NT2/D1 (cell line): ENCODE measurements at places on chromosomes 1 and 21.
A peak's percentile ranks its signal among the peaks of the same experiment; 100 is the strongest.

DNA sequence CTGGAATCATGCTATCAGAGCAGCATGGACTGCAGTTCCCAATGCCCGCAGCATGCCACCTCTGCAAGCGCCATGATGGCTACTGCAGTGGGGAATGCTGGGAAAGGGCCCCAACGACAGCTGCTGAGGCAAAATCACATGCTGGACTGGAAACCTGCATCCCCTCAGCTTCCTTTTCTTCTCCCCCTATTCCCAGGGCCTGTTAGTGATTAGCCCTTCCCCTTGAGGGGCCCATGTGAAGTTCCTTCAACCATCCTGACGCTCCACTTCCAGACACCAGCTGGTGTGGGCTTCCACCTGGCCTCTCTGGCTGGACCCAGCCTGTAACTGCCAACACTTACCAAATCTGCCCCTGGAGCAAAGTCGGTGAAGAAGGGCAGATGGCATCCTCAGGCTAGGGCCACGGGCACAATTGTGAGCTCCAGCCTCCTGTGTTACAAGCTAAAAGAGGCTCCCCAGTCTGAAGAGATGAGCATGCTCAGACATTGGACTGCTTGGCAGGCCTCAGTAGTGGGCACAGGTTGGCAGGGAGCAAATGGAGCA is 22.1 kb upstream of the SDC3 start:
- DNase-seq = no peak

DNA sequence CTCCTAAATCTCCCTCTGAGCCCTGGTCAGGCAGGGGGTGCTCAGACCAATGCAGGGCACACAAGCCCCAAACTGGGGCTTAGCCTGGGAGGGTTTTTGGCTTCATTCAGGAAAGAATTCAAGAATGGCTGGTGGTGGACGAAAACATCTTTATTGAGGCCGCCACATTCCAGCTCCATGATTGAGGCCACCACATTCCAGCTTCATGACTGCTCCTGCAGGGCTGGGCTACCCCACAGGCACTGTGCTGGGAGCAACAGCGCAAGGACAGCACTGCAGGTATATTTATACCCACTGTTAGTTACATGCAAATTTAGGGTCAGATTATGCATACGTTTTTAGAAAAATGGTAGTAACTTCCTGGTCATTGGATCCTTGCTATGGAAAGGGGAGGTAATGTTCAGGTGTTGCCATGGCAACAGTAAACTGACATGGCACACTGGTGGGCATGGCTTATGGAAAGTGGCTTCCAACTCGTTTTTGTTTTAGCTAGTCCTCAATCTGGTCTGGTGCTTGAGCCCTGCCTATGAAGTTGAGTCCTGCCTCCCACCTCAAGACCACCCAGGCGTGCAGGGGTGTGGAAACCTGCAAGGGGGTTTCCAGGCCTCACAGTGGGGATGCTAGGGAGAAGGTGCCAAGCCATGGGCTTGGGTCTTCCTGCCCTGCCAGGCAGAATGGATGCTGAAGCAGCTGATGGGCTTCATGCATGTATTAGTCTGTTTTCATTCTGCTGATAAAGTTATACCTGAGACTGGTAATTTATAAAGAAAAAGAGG is 348.7 kb upstream of the AJAP1 start:
- no peak for DNase-seq

DNA sequence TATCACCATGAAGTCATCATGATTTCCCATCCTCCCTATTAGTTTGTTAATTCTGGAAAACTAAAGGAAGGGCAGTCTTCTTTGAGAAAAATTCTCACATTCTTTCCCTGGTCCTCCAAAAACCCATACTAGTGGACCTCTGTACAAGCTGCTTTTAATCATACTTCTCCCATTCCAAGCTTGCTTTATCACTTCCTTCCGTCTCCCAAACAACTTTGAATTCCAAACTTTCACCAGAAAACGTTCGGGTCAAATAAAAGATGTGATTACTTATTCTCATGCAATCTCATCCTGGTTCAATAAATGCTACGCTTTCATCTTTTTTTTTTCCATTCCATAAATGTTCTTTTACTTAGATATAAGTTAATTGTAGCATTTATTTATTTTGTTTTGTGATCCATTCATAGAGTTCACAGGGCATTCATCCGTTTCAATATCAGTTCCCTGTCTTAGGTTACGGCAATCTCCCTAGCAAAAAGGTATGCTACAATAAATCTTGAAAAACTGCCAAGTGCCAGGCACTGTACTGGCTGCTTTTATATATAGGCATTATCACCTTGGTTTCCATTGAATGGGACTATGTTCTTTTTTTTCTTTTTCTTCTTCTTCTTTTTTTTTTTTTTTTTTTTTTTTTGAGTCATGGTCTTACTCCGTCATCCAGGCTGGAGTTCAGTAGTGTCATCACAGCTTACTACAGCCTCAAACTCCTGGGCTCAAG is 100.2 kb upstream of the GREM2 start:
- DNase-seq = no peak

- DNase-seq = no peak
Observed at GRCh38 chr1:186655876-186656275, 24.3 kb downstream of the PTGS2 start.

GRCh38 chr1:20921285-20921684 is 134.2 kb upstream of the HP1BP3 start:
- no peak for DNase-seq

DNA sequence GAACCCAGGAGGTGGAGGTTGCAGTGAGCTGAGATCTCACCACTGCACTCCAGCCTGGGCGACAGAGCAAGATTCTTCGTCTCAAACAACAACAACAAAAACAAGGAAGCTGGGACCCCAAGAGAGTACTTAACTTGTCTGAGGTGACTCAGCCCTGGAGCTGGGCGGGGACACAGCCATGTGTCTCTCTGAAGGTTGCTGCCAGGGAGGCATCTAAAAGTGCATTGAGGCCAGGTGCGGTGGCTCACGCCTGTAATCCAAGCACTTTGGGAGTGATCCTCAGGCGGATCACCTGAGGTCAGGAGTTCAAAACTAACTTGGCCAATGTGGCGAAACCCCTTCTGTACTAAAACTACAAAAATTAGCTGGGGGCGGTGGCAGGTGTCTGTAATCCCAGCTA is 7.7 kb downstream of the IFI6 start:
- DNase-seq = no peak

- no peak for DNase-seq
Observed at GRCh38 chr1:151222130-151222529, 23.8 kb downstream of the PIP5K1A start.

DNA sequence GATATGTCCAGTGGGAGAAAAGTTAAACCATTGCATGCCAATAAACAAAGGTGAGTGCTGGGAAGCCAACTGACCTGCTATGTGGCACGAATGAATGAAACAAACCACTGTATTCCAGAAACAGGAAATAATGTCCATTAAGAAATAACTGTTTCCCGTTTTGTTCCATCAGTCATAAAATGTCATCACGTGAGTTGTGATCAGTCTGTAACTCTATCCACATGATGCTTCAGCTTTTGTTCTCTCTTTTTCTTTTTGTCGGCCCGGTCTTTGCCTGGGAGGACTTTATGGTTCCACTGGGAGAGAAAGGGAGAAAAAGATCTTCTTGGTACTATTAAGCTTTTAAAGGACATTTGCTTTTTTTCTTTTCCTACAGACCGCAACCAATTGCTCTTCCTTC is 179.9 kb downstream of the TGFB2 start:
- no peak for DNase-seq

DNA sequence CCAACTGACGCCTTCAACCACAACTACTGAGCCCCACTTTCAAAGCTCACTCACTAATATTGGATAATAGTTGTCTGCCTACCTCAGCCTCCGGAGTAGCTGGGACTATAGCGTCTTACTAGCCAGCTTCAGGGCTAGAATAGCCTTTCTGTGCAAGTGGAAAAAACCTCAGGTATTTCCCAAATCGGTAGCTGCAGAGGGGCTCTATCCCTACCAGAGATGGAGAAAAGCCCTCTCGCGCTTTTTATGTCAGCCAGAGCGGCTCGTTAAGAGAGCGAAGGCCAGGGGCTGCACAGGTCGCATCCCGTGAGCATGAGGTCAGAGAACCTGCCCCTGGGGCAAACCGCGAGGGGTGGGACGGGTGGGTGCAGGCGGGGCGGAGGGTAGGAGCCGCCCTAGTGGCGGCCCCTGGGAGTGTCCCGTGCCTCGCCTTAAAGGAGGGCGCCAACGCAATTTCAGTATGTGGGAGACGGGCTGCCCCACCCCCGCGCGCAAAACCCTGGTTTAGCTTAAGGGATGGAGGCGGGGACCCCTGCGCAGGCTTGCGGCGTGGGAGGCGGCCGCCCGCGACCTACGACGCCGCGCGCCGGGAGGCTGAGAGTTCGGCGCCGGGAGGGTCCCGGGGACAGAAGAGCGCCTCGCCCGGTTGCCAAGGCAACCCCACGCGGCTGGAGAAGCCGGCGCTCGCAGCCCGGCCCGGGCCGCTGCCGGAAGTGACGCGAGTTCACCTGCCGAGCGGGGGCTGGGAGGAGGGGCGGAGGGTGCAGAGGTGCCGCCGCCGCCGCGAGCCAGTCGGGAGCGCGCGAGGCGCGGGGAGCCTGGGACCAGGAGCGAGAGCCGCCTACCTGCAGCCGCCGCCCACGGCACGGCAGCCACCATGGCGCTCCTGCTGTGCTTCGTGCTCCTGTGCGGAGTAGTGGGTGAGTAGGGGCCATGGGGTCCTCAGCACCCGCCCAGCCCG is at the start of gene CXADR:
Gene CXADR (plus strand): TSS at position 791 of the 961 bp plus-strand sequence. CDS start 87 bp downstream, at position 878.
- peak; percentile 88 for DNase-seq

DNA sequence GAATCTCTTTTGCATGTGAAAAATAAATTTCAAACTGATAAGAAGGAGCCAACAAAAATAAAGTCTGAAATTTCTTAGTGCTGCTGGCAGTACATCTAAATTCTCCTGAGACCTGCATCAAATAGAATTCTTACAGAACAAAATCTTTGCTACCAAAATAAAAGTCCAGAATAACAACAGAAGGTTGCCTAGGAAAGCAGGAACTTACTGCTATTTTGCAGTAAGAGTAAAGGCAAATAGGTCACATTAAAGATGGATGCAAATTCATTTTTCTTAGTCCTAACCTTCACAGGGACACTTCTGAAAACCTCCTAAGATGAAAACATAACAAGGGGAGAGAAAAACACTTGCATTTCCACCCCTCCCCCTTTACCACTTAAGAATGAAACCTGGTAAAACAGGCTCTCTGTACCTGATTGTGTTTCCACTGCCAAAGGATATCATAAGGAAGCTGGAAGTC is 59.0 kb downstream of the RUSC1 start:
- DNase-seq = no peak

- no peak for DNase-seq
Observed at GRCh38 chr1:175873290-175873935, 130.0 kb upstream of the TNR start.

DNA sequence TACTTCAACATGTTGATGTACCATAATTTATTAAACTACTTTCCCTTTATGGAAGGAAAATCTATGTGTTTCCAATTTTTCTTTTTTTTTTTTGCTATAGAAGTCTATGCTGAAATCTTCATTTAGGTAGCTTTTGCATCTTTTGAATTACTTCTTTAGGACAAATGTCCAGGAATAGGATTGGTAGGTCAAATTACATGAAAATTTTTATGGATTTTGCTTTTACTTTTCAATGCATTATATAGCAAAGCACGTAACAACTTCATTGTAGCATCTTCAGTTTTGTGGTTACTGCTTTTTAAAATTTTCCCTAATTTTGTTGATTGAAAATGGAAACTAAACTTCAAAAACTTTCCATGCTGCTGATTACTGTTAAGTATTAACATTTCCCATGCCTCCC is 12.0 kb upstream of the PLA2G2C start:
- no peak for DNase-seq

DNA sequence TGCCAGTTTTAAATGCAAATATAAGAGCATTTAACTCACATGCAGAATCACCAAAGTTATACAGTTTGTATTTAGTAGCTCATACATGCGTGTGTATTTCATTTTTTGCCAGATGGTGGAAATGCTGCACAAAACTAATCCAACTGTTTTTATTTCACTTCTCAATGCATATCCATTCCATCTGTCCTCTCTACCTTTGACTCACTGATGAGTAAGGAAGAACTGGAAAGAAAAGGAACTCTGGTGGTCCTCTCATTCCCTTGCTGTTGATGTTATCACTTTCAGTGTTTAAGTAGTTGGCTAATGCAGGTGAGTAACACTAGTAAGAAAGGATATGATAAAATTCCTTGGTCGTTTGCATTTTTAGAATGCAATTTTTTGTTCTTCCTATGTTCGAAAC is 5.7 kb upstream of the SLC1A7 start:
- DNase-seq = no peak

DNA sequence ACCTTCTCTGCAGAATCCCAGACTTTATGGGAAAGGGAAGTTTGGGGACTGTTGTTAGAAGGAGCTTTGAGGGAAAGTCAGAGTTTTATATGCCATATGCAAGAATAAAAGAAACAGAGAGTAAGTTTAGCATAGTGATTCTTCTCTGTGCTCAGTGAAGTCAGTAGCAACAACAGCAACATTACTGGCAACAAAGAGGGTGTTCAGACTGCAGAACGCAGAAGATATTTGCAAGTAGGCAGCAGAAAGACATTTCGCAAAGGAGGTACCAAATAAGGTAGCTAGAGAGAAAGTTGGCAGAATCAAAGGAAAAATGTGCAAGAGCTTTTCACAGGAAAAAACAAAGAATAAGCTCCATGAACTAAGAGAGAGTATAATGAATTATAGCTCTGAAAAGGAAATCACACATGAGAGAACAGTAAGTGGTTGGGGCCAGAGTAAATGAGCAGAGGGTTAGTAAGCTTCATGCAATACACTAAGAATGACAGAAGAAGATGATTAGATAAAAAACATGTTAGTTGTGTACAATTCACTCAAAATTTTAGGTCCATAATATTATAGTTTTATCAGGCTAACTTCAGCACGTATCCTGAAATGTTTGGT is 98.1 kb downstream of the NEGR1 start:
- DNase-seq = no peak

DNA sequence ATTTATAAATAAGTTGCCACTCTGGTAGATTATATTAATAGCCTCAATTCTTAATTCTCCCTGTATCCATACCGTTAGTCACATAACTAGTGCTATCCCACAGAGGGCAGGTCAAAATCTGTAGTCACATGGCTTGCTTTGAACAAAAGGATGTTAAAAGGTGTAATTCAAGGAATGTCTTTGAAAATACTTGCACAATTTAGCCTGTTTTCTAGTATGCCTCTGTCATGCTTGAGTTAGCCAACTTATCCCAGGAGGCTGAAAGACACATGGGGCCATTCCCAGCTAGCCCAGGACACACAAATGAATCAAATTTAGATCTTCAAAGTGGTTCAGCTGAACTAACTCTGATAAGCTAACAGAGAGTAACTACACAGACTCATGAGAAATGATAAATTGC is 758.5 kb upstream of the NEGR1 start:
- DNase-seq = no peak

DNA sequence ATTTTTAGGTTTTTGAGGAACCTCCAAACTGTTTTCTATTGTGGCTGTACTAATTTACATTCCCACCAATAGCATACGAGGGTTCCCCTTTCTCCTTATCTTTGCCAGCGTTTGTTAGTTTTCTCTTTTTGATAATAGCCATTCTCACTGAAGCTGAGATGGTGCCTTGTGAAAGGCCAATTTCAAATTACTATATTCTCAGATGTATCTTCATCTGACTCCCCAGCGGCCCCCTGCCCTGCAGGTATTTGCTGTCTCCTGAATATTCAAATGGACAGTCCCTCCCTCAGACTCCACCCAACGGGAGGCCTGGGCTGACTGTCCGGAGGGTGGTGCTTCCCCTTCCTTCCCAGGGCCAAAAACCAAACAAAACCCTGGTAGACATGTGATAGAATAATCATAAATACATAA is 33.5 kb upstream of the TARBP1 start:
- DNase-seq = no peak
